CD4-positive, alpha-beta T cell treated with Interferon gamma for 1 hour (primary cell): ENCODE measurements at places on chromosomes 2 and 18.
A peak's percentile ranks its signal among the peaks of the same experiment; 100 is the strongest.

GRCh38 chr2:74821177-74822126, 12.5 kb upstream of the HK2 start:
- DNase-seq = no peak

DNA sequence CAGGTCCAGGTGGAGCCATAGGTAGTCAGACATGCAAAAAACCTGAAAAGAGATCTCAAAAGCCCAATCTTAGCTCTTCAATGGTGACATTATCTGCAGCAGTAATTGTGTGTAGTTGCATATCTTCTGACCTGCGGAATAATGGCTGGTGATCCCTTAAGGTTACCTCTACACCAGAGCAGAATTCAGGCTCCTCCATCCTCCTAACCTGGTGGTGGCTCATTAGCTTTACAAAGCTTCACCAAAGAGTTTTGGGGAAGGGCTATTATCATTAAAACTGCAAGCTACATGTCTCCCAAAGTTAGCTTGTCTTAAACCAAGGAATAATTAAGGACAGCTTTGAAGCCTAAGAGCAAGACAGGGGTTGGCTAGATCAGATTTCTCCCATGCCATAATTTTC, 42.6 kb upstream of the CHST9 start:
- no peak for DNase-seq

GRCh38 chr18:77772177-77772576, 522.5 kb downstream of the GALR1 start:
- no peak for DNase-seq

GRCh38 chr18:74217476-74218143, 69.3 kb downstream of the TIMM21 start:
- DNase-seq = no peak

DNA sequence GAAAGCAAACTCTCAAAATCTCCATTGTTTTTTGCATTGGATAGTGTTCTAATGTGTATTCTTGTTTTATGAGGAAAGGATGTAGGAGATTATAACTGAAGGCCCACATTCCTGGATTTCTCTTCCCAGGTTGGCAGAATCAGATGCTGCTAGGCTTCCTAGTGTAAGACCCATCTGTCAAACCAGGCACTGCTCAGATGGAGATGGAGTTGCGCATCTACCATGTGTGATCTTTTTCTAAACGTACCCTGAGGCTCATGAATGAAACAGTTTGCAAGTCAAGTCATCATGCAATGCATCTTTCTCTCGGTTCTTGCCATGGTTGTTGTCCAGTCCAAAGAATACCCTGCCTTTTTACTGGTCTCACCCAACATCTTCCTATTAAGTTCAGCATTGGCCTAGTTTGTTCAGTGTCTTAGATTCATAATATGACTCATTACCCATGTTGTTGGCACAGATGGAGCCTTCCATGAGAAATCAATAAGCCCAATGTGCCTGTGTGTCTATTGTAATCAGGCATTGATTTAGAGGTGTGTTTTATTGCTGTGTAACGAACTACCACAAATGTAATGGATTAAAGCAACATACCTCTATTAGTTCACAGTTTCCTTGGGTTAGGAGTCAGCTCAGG, 127.4 kb downstream of the NYAP2 start:
- no peak for DNase-seq

GRCh38 chr2:224532441-224532840, 52.7 kb downstream of the CUL3 start:
- no peak for DNase-seq

- peak; percentile 24 for DNase-seq
Measured at GRCh38 chr18:2883076-2883735, 36.4 kb downstream of the EMILIN2 start.

GRCh38 chr18:78981394-78981831, 1.8 kb downstream of the SALL3 start:
- DNase-seq = no peak

DNA sequence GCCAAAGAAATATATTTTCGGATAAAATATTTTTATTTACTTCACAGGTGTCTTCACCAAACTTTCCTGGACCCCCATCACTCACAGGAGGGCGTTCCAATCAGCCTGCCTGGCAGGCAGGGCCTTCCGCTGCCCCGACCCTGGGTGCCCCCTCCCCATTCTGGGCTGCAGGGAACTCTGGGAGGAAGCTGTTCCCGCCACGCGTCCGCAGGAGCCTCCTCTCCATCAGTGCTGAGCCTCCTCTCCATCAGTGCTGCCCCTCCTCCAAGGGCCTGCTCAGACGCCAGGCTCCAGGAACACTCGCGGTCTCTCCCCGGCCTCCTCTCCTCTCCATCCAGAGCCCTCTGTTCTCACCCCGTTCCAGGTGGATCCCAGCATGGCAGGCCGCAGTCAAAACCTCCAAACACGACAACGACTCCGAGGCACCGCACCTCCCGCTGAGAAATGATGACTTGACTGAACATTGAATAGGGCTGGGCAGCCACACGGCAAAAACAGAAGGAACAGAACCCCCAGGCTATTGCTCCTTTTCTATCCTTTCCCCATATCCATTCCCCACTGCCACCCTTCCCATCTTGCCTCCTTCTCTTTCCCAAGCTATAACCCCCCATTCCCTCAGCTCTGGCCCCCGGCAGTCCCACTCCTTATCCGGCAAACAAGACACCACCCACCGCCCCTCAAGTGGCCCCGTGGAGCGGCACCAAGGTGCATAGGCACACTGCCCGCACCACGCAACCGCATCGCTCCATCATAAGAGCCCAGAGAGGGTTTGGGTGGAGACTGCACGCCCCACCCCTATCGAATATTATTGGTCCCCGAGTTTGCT, 268.6 kb upstream of the RAB6C start:
- no peak for DNase-seq

DNA sequence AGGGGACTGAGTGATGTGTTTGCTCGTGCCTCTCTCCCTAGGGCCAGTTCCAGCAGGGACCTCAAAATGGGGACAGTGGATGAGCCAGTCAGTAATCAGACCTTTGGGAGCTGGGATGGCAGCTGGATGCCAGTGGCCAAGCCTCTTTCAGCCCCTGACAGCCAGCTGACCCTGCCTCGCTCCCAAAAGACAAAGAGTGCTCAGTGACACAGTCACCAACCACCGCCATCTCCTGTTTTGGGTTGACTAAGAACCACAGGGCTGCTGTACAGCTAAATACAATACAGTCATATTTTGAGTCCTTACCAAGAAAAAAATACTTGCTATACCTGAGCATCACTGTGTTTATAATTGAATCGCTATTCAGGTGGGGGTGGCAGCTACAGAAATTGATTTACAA, 75.7 kb downstream of the POU3F3 start:
- DNase-seq = no peak

GRCh38 chr18:12639990-12640880, 17.7 kb downstream of the SPIRE1 start:
- no peak for DNase-seq

GRCh38 chr2:135094508-135094907, 42.4 kb downstream of the RAB3GAP1 start:
- no peak for DNase-seq

- DNase-seq = no peak
Measured at GRCh38 chr2:160431441-160431840, 62.2 kb downstream of the RBMS1 start.

- no peak for DNase-seq
Measured at GRCh38 chr2:181894381-181894780, 2.9 kb downstream of the ITPRID2 start.

- no peak for DNase-seq
Measured at GRCh38 chr2:242002944-242003343, 133.4 kb downstream of the RTP5 start.

GRCh38 chr18:35581898-35582641, 530 bp downstream of the GALNT1 start:
- DNase-seq = no peak

DNA sequence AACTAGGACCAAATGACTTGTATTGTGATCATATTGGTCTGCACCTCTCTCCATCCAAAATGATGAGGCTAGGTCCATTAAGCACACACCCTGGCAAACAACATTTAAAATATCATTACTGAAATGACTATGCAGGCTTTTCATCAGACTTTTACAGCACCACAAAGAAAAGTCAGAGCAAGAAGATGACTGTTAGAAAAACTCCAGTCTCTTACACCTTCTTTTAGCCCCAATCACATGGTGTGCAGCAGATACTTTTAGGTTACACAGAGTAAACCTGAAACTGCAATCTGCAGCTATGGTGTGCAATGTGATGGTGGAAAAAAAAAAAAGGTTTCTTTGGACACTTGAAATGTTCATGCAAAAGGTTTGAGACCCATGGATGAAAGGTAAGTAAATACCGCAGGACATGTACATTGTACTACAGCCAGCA, 5.4 kb upstream of the POLI start:
- no peak for DNase-seq

- no peak for DNase-seq
Measured at GRCh38 chr2:127423478-127423843, 5.2 kb downstream of the PROC start.

DNA sequence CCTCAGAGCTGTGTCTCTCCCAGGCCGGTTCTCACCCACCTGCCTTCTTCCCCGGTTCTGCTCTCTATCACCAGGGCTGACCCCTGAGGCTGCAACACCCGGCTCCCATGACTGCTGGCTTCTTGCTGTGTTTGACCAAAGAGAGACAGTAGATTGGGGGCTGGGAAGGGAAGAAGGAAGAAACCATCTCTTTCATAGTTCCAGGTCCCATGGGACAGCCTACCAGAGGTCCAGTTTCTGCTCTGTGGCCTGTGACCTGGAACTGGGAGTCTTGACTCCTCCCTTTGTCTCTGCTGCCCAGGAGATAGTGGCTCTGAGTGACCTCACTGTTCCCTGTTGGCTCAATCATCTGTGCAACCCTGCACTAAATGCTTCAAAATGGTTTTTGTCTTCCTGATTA, 38.1 kb downstream of the ALPK2 start:
- no peak for DNase-seq

DNA sequence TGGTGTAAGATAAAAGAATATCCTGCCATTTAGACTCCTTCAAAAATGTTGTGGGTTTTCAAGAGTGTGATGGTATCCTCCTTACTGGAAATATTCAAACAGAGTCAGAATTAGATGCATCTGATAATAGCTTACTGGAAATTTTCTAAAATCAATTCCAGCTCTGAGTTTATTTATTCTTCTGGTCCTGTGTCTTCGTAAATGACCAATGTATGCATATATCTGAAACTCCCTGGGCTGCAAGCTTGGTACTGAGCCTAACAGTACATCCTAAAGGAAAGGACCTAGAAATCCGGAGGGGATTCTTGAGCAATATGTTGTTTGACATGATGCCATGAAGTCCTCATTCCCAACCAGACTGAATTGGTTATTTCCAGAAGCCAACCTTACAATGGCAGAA, 130.4 kb downstream of the KCNE4 start:
- DNase-seq = no peak

- no peak for DNase-seq
Measured at GRCh38 chr2:181158427-181158826, 178.0 kb downstream of the UBE2E3 start.

DNA sequence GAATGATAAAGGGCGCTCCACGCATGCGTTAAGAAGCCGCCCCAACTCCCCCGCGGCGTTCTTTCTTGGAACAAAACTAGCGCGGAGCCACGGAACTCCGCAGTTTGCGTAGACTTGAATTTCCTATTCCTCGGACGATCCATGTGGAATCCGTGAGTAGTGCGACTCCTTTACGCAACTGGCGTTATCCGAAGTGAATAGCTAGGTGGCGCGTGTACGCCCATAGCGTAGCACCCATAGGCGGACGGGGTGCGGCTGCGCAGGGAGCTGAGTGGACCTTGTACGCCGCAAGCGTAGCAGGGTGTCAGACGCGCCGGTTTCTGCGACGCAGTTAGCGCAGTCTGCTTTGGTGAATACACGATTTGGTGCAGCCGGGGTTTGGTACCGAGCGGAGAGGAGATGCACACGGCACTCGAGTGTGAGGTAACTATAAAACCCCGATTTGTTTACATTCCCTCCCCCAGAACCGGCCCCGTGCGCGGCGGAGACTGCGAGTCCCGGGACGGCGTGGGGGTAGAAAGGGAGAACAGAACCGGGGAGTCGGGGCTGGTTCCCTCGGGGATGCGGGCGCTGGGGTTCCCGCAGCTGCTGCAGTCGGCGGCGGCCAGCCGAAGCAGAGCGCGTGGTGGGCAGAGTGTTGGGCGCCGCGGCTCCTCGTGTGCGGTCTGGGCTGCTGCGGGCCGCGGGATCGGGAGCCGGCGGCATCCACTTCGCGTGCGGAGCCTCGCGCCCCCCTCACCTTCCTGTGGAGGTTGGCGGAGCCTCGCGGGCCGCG, at the start of gene SLC39A10:
Gene SLC39A10 (plus strand): TSS at position 368 of the 775 bp plus-strand sequence. CDS start 22,817 bp downstream, outside the sequence.
- DNase-seq = peak; percentile 97

DNA sequence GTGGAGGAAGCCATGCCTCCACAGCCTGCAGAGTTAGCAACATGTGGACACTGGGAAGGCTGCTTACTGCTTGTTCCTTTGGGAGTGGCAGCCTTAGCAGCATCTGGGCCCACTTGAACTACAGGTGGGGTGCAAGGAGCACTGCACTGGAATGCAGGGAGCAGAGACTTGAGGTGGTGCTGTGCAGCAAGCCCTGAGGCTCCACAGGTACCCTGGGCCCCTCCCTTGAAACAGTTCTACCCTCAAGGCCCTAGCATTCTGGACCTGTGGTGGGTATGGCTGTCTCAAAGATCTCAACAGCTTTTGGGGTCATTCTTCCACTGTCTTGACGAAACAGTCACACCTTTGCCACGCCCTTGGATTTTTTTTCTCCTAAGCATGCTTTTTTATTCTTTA, 13.5 kb downstream of the UBR3 start:
- DNase-seq = no peak

DNA sequence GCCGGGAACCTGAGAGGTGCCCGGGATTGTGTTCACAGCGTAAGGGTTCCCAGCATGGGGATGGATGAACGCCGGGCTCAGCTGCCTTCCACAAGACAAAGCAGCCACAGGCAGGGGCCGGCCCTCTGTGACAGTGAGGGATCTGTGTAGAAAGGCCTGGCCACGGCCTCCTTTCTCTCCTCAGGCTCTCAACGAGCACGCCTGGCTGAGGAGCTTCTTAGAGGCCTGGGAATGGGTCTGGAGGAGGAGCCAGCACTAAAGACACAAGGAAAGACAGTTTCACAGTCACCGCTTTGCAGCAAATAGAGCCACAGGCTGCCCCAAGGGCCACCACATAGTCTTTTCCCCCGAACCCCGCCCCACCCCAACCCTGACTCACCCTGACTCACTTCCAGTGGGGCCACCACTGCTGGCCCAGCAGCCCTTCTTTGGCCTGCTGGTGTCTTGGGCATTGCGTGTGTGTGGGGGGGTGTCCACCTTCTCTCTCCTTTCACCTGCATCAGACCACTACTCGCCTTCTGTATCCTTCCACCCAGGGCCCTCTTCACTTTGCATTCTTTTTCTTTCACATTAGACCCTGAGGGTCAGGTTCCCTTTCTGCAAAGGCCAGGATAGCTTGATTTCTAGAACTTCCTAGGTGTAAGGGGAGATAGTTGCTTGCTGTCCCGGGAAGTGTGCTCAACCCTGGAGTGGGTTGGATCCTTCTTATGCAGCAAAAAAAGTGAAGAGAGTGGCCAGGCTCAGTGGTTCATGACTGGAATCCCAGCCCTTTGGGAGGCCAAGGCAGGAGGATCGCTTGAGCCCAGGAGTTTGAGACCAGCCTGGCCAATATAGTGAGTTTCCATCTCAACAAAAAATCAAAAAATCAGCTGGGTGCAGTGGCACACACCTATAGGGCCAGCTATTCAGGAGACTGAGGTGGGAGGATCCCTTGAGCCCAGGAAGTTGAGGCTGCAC, 19.3 kb upstream of the HPCAL1 start:
- DNase-seq = peak; percentile 63
